ENCODE measurements at places on chromosomes 6 and 20.
A peak's percentile ranks its signal among the peaks of the same experiment; 100 is the strongest.

DNA sequence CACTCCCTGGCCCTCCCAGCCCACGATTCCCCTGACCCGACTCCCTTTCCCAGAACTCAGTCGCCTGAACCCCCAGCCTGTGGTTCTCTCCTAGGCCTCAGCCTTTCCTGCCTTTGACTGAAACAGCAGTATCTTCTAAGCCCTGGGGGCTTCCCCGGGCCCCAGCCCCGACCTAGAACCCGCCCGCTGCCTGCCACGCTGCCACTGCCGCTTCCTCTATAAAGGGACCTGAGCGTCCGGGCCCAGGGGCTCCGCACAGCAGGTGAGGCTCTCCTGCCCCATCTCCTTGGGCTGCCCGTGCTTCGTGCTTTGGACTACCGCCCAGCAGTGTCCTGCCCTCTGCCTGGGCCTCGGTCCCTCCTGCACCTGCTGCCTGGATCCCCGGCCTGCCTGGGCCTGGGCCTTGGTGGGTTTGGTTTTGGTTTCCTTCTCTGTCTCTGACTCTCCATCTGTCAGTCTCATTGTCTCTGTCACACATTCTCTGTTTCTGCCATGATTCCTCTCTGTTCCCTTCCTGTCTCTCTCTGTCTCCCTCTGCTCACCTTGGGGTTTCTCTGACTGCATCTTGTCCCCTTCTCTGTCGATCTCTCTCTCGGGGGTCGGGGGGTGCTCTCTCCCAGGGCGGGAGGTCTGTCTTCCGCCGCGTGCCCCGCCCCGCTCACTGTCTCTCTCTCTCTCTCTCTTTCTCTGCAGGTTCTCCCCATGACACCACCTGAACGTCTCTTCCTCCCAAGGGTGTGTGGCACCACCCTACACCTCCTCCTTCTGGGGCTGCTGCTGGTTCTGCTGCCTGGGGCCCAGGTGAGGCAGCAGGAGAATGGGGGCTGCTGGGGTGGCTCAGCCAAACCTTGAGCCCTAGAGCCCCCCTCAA lies at the start of gene LTA:
TSS of gene LTA (plus strand) at position 249 of the 871 bp plus-strand sequence. CDS start at position 703, 454 bp downstream.
- DNase-seq: no peak

DNA sequence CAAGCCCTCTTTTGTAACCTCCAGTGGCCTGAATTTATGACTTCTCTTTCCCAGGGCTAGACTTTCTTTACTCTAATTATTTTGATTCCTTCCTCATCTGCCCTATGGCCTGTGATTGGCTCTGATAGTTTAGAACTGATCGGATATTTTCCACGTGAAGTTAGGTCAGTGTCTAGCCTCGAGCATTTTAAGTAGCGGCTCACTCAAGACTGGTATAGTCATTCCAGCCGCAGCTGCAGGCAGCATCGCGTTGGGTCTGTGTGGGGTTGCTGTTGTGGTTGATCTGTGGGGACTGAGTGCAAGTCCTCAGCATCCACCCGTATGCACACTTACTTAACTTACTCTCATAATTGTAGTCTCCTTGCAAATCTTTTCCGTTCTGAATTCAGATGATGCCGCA lies 105.7 kb downstream of the SMOC2 start:
- no peak for DNase-seq

GRCh38 chr20:33475381-33476152 lies 14.3 kb upstream of the CBFA2T2 start:
- no peak for DNase-seq

- no peak for DNase-seq
These were observed 15.6 kb downstream of the VGLL2 start for GRCh38 chr6:117280922-117281321.

DNA sequence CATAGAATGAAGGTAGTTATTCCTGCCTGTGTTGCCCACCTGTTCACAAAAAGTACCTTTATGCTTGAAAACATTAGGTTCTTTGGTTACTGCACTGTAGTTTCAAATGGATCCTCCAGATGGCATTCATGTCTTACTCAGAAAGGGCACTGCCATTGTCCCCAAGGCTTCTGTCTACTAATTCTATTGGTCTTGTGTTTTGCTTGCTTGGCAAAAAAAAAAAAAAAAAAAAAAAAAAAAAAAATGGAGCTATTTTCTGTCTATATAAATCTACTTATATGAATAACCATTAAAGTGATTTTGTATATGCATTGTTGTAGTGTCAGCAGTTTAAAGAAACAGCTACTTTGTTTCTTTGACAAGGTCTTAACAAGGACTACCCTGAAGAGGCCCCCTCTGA lies 12.7 kb upstream of the EFHC1 start:
- peak; percentile 24 for DNase-seq

- peak; percentile 48 for DNase-seq
These were observed 2.3 kb downstream of the E2F3 start for GRCh38 chr6:20403766-20404640.

DNA sequence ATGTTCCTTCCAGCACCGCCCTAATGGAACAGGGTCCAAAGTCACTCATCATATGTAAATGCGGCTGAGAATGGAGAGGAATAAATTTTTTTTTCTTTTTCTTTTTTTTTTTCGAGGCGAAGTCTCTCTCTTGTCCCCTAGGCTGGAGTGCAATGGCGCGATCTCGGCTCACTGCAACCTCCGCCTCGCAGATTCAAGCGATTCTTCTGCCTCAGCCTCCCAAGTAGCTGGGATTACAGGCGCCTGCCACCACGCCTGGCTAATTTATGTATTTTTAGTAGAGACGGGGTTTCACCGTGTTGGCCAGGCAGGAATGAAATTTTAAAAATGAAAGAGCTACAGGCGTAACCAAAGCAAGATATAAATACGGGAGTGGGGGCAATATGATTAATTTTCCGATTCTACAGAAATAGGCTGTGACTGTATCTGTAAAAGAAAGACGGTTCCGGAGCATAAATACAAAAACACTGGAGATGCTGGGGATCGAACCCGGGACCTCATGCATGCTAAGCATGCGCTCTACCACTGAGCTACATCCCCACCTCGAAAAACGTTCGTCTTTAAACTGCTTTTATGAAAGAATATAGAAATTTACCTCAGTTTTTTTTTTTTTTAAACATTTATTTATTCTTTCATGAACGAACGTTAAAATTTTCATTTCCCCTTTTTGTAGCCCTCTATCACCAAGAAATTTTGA lies 132.2 kb downstream of the GPX5 start:
- DNase-seq: peak; percentile 33

DNA sequence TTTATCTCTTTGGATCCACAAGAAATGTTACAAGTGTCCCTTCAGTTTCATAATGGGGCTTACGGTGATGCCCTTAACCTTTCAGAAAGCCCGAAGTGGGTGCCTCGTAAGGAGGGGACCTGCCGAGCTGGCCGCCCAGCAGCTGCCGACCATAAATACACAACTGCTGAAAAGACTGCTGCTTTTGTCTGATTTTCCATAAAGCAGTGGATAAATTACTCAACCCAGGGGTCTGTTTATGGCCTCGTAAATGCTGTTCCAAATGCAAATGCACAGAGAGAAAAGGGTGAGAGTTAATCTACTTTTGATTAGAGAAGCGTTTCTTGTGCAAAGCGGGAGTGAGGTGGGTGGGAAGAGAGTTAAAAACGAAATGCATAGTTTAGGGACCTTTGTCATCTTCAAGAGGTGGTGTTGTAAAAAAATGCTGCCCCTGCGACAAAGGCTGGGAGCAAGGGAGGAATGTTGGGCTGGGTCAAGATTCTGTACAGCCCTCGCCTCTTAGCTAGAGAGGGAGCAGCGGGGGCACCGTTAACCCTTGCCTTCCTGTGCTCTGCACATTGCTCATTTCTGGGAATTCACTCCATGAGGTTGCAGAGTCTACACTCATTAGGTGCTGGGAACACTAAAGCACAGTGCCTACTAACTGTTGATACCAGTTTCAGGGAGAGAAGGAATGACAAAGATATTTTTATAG lies 112.0 kb upstream of the MTHFD1L start:
- no peak for DNase-seq

- no peak for DNase-seq
These were observed 11.3 kb downstream of the SERPINB9 start for GRCh38 chr6:2891768-2892170.

DNA sequence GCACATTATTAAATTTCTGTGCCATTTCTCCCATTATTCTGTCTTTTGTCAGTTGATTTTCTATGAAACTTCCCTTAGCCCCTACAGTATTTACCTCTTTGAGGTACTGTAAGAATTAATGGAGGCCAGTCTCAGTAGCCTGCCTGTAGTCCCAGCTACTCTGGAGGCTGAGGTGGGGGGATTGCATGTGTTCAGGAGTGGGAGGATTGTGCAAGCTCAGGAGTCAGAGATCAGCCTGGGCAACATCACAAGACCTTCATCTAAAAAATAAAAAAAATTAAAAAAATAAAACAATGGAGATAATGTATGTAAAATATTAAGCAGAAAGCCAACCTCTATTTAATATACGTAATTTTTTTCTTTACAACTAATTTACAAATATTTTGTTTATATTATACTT lies 77.8 kb downstream of the OR2B2 start:
- DNase-seq: no peak

GRCh38 chr6:147530132-147531060 lies 21.9 kb downstream of the SAMD5 start:
- DNase-seq: no peak

DNA sequence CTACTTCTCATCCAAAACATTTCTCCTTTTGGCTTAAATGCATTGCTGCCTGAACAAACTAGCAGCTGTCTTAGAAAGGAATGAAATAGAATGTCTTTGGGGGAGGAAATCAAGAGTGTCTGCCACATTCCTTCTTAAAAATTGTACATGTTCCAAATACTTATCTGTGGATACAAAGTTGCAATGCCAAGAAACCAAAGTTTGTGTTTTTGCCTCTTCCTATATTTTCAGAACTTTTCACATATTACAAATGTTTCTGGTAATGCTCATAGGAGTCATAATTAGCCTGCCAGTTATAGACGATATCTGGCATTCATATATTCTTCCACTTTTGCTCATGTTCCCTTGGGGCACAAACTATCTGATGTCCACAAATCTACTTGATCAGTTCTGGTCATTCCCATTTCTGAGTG lies 165.5 kb upstream of the BMP5 start:
- peak; percentile 60 for DNase-seq
